ENCODE measurements at places on chromosomes 7 and 10.

GRCh38 chr7:88015309-88015708 is 81.3 kb downstream of the ADAM22 start:
- DNase-seq = no peak

DNA sequence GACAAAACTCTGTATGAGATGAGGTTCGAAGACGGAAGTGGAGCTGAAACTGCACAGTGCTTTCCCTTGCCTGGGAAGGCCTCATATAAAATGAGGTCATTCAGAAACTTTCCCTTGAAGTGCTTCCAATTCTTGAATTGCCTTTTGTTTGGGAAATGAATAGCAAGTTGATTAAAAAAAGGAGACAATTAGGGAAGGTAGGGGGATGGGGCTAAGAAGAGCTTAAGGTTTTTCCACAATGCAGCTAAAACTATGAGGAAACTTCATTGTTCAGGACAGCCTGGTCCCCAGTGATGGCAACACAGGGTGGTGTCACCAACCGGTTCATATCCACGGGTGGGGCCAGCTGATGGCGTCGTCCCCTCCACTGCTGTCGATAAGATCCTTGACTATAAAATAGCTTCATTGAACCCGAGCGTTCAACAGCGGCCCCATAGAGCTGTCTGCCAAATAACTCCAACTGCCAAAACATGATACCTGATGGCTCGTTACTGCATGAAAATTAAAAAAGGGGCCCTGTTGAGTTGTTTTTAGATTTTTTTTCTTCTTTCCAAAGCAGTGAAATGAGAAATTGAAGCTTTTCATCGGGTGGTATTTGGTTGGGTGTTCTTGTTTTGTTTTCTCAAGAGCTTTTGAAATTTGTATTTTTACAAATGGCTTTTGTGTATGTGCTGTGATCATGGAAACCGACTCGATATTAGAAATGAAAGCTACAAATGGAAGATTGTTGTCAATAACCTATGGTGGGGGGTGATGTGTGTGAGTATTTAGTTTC is 2.8 kb upstream of the CELF2 start:
- no peak for DNase-seq

DNA sequence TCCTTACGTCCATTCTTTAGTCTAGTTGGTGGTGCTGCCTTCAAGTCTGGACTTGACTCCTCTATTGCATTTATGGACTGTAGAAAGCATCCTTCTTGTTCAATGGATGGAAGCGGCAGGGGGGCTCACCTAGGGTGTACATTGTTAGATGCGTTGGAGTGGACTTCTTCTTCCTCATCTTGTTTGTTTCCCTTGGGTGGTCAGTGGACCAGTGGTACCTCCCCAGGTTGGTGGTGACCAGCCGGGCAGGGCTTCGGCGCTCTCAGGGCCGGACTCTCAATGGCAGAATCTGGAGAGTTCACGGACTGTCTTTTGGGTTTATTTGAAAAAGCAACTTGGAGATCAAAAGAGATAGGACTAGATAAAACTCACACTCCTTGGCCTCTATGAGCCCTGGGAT is 6.2 kb upstream of the BTBD16 start:
- DNase-seq = no peak

GRCh38 chr10:109981650-109982049 is 26.1 kb upstream of the ADD3 start:
- DNase-seq = no peak

DNA sequence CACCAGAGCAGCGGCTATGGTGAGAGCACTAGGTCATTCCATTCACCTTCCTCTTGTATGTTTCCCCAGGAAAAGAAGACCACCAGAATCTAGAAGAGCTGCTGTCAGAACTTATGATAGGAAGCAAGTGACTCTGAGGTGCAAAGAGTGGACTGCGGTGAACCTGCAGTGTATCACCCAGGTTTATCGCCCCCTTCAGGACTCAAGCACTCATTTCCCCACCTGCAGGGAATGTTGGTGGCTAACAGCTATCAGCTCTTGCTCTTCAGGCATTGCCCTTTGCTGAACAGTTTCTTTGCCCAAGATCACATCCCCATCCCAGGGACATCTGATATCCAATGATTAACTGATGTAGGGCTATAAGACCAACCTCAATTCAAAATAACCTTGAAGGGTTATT is 66.3 kb upstream of the IL6 start:
- no peak for DNase-seq

GRCh38 chr7:54397836-54398612 is 144.2 kb upstream of the VSTM2A start:
- DNase-seq = no peak

GRCh38 chr7:16615228-16615627 is 30.3 kb downstream of the ANKMY2 start:
- no peak for DNase-seq

DNA sequence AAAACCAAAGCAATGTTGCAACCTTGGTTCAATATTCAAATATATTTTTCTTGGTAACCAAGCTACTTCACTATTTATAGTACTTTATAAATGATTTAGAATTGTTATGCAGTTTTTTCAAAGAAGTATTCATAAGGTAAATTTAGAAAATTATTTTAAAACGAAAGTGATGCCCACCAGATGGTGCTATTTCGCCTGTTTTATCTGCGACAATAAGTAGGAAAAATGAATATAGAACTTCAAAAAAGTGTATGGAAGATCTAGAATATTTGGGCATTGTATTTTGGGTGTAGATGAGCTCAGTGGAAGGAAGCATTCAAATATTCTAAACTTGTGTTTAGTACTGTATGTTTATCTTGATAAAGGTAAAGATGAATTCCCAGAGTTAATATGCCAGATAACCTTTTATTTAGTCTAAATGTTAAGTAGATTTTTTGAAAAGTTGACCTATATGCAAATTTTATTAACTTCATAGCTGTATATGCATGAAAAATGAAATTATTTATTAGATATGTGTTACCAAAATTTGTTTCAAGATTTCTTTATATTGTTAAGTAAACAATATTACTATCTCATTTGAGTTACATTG is 93.2 kb downstream of the ADK start:
- no peak for DNase-seq

All from hepatic stellate cell (primary cell).